Stimulated activated CD8-positive, alpha-beta memory T cell treated with anti-CD3 and anti-CD28 coated beads, Interleukin-15, amount 100 ng/mL, for 24 hours (primary cell): ENCODE measurements at places on chromosomes 11 and 22.

- no peak for DNase-seq
Measured at GRCh38 chr11:102709201-102709945, 3.8 kb upstream of the MMP27 start.

DNA sequence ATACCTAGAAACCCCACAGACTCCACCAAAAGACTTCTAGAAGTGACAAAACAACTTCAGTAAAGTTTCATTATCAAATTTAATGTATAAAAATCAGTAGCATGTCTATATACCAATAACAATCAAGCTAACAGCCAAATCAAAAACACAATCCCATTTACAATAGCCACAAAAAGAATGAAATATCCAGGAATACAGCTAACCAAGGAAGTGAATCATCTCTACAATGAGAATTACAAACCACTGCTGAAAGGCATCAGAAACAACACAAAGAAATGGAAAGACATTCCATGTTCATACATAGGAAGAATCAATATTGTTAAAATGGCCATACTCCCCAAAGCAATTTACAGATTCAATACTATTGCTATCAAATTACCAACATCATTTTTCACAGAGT is 46.0 kb downstream of the PRCP start:
- no peak for DNase-seq

GRCh38 chr11:65297026-65297672 is 17.5 kb upstream of the CDC42EP2 start:
- no peak for DNase-seq

GRCh38 chr22:39233710-39234471 is 10.9 kb downstream of the PDGFB start:
- no peak for DNase-seq

GRCh38 chr11:73962101-73962705 is 11.4 kb downstream of the DNAJB13 start:
- no peak for DNase-seq

DNA sequence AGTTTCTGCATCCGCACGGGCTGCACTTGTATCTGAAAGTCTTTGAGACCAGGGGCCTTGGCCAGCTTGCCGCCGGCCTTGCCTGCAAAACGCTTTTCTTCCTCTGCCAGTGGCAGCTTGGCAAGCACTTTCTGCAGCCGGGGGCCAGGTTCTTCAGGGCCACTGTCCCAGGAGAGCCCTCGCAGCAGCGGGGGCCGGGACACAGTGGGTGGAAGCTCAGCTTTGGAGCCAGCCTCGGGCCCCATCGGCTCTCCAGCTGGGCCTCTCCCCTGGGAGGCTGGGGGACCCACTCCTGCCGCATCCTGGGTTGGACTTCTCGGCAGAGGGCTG is 57.5 kb upstream of the LYVE1 start:
- DNase-seq = no peak

DNA sequence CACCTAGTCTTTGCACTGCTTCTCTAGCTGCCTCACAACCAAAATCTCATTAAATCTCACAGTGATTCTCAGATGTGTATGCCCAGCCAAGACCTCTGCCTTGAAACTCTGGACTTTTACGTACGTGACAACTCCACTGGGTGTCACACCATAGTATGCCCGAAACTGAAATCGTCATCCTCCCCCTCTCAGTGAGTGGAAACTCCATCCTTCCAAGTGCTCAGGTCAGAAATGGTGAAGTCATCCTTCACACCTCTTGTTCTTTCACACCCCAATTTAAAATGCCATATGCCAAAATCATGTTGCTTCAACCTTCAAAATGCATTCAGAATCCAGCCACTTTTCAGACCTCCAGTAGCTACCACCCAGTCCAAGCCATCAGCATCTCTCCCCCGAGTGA is 42.5 kb downstream of the SFI1 start:
- no peak for DNase-seq

DNA sequence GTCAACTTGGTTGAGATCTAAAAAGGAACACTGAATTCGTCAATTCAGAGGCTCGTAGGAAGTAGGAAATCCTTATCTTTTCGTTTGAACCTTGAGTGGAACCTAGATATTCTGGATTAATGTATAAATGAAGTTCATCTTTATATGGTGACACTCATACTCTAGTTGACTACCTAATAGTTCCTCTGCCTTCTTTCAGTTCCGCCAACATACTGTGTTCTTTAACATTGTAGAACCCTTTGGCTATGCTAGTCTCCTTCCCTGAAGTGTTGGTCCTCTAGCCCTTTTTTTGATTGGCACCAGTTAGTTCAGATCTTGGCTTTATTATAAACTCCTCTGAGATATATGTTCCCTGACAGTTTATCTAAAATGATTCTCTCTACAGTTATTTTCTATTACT is 1.5 kb downstream of the ATM start:
- no peak for DNase-seq

- DNase-seq = no peak
Measured at GRCh38 chr22:42780070-42780540, 59.4 kb upstream of the A4GALT start.

DNA sequence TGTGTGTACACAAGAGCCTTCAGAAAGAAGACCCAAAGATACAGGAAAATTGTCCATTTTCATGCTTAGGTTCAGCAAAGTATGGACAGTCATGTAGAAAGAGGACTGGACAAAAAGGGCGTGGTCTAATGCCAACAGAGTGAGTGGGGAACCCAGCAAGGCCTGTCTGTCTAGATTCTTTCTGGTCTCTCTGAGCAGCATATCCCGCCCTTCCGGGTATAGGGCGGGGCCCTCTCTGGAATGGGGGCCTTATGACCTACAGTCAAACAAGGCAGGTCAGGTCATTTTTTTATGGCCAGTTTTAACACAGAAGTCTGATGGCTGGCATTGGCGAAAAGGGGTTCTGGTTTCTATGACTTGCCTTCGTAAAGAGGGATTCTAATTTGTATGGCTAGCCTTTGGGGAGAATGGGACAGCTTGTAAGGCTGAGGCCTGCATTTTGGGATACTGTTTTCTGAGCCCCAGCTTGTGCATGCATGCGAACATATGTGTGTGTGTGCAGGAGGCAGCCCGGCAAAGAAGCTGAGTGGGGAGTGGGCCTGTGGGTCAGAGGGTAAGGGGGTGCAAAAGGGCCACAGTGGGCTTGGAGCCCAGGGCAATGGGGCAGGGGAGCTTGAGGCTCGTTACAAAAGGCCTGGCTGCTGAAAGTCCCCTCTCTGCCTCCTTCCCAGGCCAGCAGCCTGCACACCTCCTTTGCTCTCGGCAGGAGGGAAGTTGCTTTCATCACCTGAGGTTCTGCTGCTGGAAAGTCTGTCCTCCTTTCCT is 130.5 kb upstream of the B3GAT1 start:
- no peak for DNase-seq

DNA sequence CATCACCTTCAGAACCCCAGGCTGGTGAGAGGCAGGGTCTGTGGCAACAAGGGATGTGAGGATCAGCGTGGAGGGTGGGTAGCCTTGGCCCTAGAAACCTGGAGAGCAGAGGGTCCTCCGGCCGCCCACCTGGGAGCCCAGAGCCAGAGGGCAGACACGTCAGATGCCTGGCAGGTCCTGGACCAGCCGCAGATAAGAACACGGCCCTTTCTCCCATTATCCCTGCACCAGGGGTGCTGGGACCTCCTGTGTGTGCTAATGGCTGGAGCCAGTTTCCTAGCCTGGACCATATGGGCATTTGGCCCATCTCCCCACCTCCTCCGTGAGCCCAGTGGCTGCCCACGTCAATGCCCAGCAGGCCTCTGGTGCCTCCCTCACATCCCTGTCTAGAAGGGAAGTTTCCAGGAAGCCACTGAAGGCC is 88.4 kb downstream of the MORC2 start:
- DNase-seq = no peak

DNA sequence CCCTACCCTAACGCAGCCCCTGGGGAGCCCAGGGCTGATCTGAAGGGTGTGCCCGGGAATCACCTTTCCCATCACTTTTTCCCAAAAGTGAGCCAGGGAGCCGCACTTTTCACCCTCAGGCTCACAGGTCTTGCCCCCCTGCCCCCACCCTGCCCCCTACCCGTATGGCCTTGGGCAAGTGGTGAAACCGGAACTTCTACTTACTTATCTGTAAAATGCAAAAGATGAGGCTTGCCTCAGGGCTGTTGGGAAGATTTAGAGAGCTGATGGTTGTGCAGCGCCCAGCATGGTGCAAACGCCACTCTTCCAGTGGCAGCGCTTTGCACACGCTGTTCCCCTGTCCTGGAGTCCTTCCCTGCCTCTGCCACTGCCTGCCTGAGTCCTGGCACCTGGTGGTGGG is 8.0 kb downstream of the SYT12 start:
- DNase-seq = no peak

DNA sequence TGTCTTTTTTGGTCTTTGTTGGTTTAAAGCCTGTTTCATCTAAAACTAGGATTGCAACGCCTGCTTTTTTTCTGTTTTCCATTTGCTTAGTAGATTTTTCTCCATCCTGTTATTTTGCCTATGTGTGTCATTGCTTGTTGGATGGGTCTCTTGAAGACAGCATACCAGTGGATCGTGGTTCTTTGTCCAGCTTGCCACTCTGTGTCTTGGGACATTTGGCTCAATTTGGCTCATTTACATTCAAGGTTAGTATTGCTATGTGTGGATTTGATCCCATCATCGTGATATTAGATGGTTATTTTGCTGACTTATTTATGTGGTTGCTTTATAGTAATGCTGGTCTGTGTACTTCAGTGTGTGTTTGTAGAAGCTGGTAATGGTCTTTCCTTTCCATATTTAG is 31.4 kb upstream of the ANKK1 start:
- no peak for DNase-seq

DNA sequence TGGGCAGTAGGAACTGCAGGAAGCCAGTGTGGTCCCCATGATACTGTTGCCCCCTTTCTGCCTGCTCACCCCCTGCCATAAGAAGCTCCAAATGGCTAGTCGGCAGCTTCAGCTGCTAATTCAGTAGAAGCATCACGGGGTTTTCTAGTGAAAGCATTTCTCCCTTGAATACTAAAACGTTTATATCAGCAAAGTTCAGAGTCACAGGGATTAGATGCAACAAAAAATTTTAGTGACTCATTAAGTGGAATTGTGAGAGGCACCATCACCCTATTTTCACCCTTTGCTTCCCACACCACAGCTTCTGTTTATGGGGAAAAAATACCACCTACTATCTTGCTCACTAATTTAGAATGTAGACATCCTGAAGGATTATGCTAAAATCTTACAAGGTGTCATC is 25.2 kb downstream of the RAB39A start:
- no peak for DNase-seq

GRCh38 chr11:72996959-72997358 is 145.2 kb downstream of the FCHSD2 start:
- DNase-seq = no peak

- no peak for DNase-seq
Measured at GRCh38 chr11:96103102-96103501, 179.2 kb upstream of the MTMR2 start.

- DNase-seq = no peak
Measured at GRCh38 chr22:25929321-25929878, 187.4 kb downstream of the MYO18B start.

DNA sequence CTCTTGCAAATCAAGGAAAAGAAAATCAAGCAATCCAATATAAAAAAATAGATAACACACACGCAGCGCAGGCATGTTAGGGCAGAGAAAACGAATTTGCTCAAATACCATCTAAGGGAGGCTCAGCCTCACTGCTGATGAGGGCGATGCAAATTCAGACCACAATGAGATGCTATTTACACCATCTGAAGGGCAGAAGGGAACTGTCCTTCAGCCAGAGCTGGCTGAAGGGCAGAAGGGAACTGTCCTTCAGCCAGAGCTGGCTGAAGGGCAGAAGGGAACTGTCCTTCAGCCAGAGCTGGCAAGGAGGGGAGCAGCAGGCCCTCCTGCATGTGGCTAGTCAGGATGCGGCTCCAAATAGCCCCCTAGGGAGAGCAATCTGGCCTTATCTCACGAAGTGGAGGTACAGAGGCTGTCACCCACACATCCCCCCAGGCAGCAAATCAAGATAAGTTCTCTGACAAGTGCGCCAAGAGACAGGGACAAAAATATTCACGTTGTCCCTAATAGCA is 7.6 kb upstream of the SLC39A13 start:
- DNase-seq = no peak

DNA sequence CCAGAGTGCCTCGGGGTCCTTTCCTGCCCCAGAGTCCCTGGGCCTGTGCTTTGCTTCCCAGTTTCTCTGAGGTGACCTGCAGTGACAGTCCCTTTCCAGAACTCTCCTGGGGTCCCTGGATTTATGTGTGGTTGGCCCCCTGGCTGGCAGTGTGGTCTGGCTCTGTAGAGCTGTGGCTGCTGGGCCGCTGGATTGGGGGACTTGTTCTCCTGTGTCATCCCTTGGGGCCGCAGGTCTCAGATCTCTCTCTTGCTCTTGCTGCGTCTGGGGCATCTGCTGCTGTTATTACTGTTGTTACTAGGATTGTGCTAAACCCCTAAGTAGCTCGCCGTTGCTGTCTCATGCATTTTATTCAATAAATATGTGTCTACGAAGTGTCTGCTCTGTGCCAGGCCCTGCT is 31.9 kb downstream of the FAM83F start:
- DNase-seq = no peak

DNA sequence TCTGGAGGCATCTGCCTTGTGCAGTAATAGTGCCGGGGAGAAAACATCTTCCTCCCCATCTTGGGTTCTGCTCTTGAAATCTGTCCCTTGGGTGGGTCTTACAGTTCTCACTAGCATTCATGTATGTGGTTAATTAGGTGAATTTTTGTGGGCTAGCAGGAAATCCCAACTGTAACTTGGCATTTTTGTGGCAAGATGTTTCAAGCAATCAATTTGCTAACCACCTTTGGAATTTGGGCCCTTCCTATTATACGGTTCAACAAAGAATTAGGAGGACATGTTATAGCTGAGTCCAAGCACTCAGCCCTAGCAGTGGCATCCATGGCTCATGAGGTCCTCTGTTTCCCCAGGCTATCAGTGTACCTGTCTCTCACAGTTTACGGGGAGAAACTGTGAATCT is 89.1 kb upstream of the MTNR1B start:
- DNase-seq = no peak

DNA sequence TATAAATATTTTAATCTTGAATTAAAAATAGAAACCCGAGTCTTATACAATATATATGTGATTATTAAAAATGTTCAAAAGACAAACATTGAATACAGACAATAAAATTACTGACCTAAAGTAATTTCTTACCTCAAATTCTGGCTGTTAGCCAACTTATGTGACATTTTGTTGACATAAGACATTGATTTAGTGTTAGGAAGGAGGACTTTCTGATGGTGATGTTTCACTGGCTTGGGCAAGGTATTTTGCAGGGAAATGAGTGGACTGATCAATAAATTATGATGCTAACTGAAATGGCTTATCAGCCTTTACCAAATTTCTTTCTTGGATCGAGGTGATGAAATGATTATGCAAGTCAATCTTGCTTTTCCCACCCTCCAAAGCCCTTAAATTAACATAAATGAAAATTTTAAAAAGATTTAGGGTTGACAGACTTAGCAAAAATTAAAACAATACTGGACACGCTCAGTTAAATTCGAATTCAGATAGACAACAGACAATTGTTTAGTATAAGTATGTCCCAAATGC is 33.2 kb upstream of the FZD4 start:
- no peak for DNase-seq
